ENCODE measurements at places on chromosomes 11 and 22.
A peak's percentile ranks its signal among the peaks of the same experiment; 100 is the strongest.

DNA sequence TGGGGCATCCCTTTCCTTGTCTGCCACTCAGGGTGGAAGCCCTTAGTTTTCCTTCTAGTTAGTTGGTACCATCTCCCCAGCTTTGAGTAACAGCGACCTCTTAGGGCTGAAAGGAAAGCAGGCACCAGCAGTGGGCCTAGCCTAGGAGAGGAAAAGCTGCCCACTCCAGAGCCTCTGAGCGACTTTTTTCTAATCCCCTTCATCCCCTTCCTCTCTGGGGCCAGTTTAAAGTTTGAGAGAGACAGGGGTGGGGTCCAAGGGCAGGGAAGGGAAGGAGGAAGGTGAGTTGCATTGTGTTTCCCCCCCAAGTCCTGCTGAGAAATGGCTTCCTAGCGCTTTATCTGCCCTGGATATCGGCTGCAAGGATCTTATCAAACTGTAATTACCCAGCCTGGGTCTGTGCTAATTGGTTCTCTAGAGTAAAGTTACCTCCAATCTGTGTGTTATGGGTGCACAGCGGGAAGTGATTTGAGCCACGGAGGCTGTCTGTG, 573.9 kb upstream of the CADM1 start:
- DNase-seq: no peak

DNA sequence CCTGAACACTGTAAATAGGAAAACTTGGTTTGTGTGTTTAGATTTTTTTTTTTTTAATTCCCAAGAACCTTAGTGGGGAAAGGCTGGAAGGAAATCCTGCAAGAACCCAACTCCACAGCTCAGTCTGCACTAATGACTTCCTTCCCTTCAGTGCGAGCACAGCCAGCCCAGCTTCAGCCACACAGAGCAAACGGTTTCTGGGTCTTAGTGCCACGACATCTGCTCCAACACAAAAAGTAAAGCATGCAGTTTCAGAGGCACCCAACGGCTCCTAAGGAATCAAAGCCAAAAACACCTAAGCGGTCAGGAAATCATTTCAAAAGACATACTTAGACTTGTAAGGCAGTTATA, 236.1 kb downstream of the TTC28 start:
- DNase-seq: peak; percentile 60

DNA sequence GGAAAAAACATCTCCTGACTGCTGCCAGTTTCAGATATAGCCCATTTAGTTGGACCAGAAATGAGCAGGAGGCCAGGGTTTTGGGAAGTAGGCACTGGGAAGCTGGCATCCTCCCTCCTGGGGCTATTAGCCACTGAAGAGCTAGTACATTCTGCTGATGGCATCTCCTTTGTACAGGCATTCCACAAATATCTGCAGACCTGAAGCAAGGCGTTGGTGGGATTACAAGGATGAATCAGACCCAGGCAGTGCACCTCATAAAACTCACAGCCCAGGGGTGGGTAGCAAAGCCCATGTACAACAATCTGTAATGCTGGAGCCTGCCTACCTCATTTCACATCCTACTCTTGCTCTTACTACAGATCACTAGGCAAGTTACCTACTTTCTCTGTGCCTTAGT, 27.5 kb upstream of the POU2AF1 start:
- no peak for DNase-seq

- DNase-seq: no peak
Observed at GRCh38 chr11:18347471-18348125, 25.2 kb downstream of the GTF2H1 start.

- no peak for DNase-seq
Observed at GRCh38 chr11:47967577-47968525, 12.5 kb upstream of the PTPRJ start.

DNA sequence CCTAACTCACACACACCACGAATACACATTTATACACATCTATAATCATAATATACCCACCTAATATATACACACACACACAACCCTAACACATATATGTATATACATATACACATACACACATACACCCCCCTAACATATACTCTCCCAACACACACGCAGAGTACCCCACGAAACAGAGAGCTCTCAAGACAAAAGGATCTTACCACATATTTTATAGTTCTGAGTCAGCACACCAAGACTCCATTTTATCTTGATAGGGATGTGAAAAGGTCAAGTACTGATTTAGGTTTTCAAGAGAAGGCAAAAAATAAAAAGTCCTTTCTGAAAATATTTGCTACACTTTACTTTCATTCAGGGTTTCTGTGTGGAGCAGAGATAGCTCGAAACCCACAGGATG, 1207.2 kb downstream of the LRRC4C start:
- DNase-seq: no peak

GRCh38 chr11:72821221-72821919, 7.2 kb downstream of the ATG16L2 start:
- no peak for DNase-seq

DNA sequence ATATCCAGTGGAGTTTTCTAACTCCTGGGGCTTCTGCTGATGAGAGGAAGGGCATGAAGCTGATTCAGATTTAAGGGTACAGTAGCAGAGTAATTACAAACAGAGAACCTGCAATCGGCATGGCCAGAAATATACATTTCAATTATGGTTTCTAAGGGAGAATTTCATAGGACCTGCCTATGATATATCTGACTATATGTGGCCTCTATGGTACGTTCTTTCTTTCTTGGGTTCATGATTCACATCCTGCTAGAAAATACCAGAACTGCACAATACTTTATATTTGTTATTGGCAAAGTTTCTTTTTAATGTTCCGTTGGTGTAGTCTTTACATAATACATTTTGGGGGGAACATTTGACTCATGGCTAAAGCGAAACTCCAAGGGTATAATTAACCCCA, 63.1 kb upstream of the TTC12 start:
- DNase-seq: no peak

GRCh38 chr22:50727678-50728522, 10.1 kb upstream of the ACR start:
- peak; percentile 9 for DNase-seq

DNA sequence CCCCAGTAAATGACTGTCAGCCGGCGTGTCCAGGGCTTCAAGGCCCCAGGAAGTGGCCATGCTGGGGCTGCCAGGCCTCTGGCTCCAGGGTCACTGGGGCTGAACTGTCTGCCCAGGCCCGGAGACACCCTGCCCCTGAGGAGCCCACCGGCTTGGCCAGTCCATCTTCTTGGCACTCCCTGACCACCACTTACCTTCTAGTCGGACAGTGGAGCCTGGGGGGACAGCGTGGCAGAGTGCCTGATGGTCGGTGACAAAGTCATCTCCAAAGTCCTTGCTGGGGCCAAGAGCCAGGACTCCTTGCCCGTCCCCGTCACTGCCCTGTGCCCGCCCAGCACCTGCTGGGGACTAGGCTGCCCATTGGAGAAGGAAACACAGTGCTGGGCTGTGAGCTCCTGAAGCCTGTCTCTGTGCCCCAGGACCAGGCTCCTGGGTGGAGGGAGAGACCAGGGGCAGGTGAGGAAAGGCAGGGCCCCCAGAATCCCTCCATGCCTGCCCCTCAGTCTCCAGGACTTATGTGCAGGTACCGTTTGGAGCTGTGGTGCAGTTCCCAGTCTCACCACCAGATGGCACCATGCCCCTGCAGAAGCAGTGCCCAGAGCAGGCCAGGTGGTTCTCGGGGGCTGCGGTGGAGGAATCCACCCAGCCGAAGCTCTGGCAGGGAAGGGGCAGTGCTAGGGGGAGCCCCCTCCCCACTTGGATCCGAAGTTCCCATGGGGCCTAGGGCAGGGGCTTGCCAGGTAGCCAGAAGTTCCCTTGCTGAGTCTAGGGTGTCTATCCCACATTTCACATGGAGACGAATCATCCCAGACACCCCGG, 6.0 kb upstream of the CCDC188 start:
- peak; percentile 83 for DNase-seq

DNA sequence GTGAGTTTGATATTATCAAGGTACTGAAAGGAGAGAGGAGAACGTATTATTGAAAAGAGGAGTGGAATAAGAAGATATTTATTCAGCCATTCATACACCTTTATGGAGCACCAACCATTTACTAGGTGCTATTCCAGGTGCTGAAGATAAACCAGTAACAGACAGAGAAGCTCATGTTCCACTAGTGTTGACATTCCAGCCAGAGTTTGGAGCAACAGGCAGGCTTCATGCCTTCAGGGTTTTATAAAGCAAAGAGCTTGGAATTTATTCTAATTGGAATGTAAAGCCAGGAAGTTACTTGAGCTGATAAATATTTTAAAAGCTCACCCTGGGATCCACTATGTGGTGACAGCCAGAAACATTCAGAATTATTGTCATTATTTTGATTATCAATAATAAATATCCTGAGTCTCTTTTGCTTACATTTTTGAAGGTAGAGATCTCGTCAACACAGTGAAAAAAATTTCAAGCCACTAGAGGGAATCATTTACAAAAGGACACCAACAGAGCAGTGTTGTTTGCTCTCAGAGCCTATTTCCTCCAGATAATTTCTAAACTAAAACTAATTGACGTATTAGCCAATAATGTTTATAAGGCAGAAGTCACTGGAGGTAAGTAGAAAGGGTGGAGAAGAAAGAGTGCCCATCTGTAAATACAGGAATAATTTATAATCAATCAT, 172.0 kb downstream of the KCNA4 start:
- DNase-seq: no peak

DNA sequence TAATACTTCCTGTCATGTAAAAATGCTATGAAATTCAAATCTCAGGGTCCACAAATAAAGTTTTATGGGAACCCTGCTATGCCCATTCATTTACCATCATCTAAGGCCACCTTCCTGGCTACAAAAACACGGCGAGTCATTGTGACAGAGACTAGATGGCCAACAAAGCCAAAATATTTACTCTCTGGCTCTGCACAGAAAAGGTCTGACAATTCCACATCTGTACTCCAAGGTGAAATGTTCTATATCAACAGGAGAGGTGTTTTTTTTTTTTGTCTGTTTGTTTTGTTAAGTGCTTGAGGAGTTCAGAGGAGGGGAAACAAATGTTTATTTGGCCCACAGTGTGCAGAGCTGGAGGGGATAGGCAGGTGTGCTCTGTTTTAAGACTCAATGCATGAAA, 18.6 kb upstream of the TMA7B start:
- no peak for DNase-seq

- DNase-seq: peak; percentile 72
Observed at GRCh38 chr22:32830473-32830872, 29.0 kb downstream of the TIMP3 start.

- no peak for DNase-seq
Observed at GRCh38 chr11:124841201-124841600, 24.0 kb upstream of the ROBO3 start.

GRCh38 chr11:13298765-13299164, 21.2 kb downstream of the BMAL1 start:
- DNase-seq: no peak

GRCh38 chr22:49119551-49119952, 708.1 kb downstream of the BRD1 start:
- DNase-seq: peak; percentile 26

DNA sequence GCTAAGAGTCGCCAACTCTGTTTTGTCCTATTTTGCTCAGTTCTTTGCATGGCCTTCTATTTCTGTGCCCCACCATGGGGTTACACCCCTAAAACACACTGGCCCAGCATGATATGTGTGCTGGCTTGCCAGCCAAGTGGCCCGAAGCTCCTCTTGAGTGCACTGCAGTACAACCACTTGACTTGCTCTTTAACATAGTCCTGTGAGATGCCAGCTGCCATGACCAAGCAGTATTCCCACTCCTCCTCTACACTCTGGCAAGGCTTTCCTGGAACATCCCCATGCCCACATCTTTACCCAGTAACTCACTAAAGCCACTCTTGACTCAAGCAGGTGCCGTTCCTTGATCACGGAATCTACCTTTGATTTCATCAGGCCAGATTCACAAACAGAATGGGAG, 102.9 kb upstream of the GAL start:
- peak; percentile 44 for DNase-seq

DNA sequence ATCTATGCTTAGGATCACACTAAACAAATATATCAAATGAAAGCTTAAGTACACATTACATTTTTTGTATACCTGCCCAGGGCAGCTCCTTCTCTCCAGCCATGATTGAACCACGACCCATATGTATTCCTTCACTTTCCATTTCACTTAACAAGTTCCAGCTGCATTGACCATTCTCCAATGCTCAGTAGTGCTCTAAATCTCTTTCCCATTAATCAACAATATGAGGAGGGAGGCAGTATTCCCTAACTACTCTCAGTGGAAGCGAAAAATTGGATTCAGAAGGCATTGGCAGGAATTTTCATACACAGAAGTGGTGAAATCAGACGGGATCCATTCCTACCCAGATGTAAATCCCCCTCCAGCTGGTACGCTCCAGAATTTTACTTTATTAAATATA, 372.0 kb upstream of the LUZP2 start:
- no peak for DNase-seq

- DNase-seq: no peak
Observed at GRCh38 chr11:3825473-3826154, 15.1 kb downstream of the RHOG start.

DNA sequence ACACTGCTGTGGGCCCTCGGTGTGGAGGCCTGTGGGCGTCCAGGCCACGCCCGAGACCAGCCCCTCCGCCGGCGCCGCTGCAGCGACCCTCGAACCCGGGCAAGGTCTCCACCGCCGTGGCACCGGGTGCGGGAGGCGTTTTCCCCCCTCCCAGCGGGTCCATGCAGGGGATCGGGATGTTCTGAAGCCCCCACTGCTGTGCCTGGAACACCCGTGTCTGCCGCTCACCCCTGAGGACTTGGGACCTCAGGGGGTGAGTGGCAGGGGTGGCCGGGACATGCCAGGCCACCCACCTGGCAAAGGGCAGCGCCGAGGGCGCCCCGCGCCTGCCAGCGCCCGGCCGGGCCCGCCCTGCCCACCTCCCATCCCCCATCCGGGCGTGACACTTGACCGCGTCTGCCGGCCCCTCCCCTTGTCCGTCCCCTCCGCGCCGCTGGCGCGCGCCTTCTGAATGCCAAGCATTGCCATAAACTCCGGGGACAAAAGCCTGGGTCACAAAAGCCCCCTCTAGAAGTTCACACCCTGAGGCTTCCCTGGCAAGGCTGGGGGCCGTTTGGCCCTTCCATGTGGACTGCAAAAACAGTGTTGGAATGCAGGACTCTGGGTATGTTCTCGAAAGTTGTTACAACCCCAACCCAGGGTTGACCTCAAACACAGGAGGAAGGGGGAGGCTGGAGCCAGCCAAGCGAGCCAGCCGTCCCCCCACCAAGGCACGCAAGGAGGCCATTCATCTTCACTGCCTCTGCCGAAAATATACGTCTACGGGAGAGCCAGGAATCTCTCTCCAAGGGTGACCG, 819 bp upstream of the KCNQ1OT1 start:
- peak; percentile 73 for DNase-seq

- no peak for DNase-seq
Observed at GRCh38 chr22:27164781-27165503, 507.6 kb downstream of the MIAT start.

Data from left ventricle myocardium inferior (tissue), 1 donor.